Activated T-cell treated with anti-CD3 and anti-CD28 coated beads, Interleukin-2, amount 50 U/mL, for 48 hours (primary cell): ENCODE measurements at places on chromosomes 2 and 18.

DNA sequence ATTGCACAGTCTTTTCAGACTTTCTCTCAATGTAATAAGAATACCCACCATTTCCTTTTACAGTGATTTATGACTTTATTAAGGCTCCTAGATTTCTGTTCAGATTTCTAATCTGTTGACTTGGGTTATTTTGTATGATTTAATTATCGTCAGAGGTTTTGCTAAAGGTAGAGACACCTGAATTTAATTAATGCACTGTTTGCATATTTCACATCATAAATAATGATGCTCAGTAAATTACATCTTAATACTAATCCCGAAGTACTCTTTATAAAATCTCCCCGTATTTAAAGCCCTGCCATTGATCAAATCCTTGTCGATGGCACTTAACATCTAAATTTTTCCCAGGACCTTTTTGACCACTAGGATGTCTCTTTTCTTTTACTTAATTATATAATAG lies 399.9 kb downstream of the MEIS1 start:
- no peak for DNase-seq

GRCh38 chr2:162232027-162232426 lies 11.2 kb downstream of the FAP start:
- no peak for DNase-seq

GRCh38 chr2:38554973-38555595 lies 47.6 kb downstream of the HNRNPLL start:
- no peak for DNase-seq

DNA sequence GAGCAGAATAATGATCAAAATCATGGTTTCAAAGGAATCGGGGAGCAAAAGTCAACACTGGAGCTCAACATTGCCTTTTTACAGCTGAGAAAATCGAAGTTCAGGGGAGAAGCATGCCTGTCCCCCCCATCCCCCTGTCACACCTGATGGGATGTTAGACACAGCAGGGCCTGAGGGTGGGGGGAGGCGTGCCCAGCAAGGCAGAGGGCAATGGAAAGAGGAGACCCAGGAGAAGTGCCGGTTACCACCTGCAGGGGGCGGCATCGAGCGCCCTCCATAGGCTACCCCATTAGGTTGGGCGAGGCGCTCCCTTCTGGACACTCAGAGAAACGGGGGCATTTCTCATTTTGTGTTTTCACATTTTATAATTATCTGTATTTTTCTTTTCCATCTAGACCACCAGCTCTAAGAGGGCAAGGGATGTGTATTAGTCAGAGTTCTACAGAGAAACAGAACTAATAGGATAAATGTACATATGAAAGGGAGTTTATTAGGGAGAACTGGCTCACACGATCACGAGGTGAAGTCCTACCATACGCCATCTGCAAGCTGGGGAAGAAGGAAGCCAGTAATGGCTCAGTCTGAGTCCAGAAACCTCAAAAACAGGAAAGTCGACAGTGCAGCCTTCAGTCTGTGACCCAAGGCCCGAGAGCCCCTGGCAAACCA lies 271.3 kb downstream of the LRATD1 start:
- DNase-seq = peak; percentile 73

GRCh38 chr2:195382186-195382585 lies 274.8 kb upstream of the SLC39A10 start:
- no peak for DNase-seq

DNA sequence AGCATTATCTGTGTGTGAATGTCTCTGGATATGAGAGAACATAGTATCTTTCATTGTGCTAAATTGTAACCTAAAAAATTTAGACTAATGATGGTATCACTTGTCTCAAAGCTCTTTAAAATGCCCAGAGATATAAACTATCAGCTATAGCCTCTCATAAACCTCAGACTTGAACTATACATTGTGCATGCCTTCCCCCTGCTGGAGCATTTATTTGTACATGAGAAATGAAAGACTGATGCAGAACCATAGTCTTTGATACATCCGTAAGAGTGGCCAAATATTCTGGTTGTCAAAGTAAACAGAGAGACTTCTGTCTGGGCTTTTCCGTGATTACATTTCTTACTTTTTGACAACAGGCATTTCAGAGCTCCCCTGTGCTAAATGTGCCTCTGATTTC lies 71.9 kb upstream of the CCDC68 start:
- DNase-seq = no peak

DNA sequence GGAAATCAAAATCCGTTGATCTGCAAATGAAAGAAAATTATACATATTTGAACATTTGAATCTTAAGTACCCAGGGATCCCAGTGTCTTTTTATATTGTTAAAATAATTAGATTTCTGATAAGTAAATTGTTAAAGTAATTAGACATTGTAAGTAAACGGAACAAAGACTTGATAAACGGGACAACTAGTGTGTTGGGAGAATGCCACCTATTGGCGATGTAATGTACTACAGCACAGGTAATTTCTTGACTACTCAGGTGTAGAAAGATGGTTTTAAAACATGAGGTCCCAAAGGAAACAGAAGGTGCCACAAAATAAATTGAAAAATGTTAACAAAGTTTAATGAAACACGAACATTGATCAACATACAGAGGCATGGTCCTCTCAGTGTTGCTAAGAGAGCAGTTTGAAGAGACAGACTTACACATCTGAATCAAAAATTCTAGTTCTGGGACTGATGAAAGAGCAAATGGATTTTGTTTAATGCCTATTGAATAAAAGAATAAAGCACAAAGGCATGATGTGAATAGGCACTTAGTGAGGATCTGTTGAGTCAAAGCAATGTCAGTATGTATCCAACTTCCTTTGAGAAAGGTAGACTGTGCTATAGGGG lies 103.4 kb upstream of the RASGRP3 start:
- DNase-seq = no peak

GRCh38 chr2:121527009-121527682 lies 3.5 kb upstream of the RNU4ATAC start:
- DNase-seq = peak; percentile 55

DNA sequence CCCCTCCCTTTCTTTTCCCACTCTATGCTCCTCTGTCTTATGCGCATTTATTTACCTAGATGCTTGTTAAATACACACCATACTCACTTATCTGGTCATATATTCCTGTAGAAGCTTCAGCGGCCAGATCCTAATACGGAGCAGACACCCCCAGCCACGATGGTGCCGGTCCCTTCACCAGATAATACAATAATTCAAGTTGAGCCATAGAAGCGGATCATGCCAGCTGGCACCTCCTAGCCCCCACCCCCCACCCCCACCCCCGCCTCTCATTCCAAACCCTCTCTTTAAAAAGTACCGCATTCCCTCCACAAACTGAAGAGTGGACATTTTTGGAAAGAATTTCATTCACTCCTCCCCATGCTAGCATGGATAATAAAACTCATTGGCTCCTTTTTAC lies 95.2 kb downstream of the BIN1 start:
- DNase-seq = no peak

- DNase-seq = peak; percentile 50
Observed at GRCh38 chr2:113138428-113139322, 11.3 kb downstream of the IL1RN start.

DNA sequence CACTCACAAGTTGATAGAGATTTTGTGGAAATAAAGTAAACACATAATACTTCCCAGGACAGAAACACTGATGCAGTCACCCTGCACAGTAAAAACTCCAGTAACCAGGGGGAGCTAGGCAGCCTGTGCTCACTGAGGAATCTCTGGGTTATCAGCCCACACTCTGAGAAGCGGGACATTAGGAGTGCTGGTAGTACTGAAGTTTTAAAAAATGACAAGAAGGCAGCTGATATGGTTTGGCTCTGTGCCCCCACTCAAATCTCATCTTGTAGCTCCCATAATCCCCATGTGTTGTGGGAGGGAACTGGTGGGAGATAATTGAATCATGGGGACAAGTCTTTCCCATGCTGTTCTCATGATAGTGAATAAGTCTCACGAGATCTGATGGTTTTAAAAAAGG lies 31.4 kb downstream of the KCTD1 start:
- no peak for DNase-seq

GRCh38 chr2:203649176-203649814 lies 57.1 kb upstream of the CD28 start:
- DNase-seq = no peak

DNA sequence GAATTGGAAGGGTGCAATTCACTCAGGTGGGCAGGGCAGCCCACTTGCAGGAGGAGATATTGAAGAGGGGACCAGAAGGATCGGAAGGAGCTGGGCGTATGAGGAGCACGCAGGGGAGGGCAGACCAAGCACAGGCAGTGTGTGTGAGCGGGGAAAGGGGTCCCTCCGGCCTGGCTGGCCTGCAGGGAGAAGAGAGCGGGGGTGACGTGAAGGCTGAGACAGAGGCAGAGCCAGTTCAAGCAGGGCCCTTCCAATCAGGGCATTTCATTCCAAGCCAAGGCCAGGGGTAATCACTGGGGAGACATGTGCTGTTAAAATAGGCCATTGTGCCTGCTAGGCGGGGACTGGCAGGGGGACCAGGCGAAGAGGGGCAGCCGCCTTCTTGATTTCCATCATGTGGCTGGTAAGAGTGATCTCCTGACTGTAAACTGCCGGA lies 62.2 kb downstream of the ACKR3 start:
- DNase-seq = no peak

DNA sequence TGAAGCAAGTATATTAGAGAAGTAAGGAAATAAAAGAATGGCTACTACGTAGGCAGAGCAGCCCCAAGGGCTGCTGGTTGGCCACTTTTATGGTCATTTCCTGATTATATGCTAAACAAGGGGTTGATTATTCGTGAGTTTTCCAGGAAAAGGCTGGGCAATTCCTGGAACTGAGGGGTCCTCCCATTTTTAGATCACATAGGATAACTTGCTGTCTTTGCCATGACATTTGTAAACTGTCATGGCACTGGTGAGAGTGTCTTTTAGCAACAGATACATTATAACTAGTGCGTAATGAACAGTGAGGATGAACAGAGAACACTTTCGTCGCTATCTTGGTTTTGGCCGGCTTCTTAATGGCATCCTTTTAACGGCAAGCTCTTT lies 2.6 kb upstream of the UBE2F start:
- DNase-seq = no peak

GRCh38 chr18:11654736-11655605 lies 34.1 kb upstream of the GNAL start:
- peak; percentile 73 for DNase-seq

- no peak for DNase-seq
Observed at GRCh38 chr2:70808983-70809958, 11.1 kb downstream of the CLEC4F start.

DNA sequence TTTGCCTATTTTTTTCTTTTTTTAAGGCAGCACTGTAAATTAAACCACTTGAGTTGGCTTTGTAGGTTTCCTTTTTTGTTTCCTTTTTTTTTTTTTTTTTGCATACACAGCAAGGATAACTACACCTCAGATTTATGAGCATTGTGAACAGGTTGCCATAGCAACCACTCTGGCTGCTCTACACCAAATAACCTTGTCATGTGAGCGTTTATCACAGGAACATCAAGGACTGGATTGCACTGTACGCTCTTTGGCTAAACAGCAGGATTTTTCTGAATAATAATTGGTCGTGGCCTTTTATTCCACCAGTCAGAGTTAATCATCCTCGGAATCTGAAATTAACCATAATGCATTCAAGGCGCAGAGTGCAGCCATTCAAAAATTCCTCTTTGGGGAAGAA lies 199.1 kb upstream of the SLC14A2 start:
- no peak for DNase-seq

- DNase-seq = no peak
Observed at GRCh38 chr18:30491815-30492551, 550.6 kb downstream of the DSC3 start.
